HFF-Myc (cell line): ENCODE measurements at places on chromosomes 11 and 22.

GRCh38 chr11:127620671-127621070, 620.1 kb upstream of the KIRREL3 start:
- no peak for DNase-seq

- no peak for DNase-seq
Observed at GRCh38 chr11:76916712-76917111, 56.0 kb downstream of the ACER3 start.

GRCh38 chr11:97414801-97415200, 1025.0 kb downstream of the JRKL start:
- no peak for DNase-seq

DNA sequence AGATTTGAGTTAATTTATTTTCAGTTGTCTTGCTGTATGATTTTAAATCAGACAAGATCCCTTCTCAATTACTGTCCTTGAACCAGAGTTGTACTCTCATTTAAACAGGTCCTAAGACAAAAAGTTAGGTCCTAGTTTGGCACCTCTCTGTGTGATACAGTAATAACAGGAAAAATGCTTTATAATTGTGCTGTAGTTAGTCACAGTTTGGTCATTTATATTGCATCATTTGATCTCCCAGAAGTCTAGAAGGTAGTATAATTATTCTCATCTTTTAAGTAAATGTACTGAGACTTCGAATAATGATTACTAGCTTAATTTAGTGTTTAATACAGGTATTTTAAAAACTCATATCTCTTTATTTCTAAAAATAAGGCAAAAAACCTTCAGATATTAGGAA, 18.1 kb upstream of the LUZP2 start:
- DNase-seq, result no peak

DNA sequence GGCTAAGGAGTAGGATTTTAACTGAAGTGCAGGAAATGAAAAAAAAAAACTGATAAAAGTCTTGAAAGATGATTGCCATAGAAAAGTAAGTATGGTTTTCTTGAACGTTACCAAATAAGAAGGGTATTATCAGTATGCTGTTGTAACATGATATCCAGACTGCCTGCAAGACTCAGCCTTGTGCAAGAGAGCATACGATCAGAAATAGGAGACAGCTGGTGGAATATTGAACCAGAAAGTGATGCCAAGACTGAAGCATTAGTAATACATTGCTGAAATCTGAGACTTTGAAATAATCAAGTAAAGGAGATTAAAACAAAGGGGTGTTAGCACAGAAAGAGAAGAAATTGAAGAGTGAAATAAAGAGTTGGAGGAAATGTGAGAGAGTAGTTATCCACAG, 452.7 kb upstream of the CNTN5 start:
- no peak for DNase-seq

GRCh38 chr11:30395751-30396150, 72.8 kb downstream of the ARL14EP start:
- DNase-seq, result no peak

GRCh38 chr11:35289821-35290220, 129.5 kb downstream of the SLC1A2 start:
- no peak for DNase-seq

GRCh38 chr11:35518766-35519165, 6.7 kb downstream of the PAMR1 start:
- no peak for DNase-seq
